ENCODE measurements at places on chromosomes 5 and 9.

- DNase-seq, result no peak
Observed at GRCh38 chr5:99088309-99088708, 159.5 kb upstream of the CHD1 start.

- no peak for DNase-seq
Observed at GRCh38 chr9:129089246-129089645, 8.3 kb downstream of the DOLPP1 start.

GRCh38 chr5:1336106-1336561 lies 8.8 kb downstream of the CLPTM1L start:
- DNase-seq, result no peak

- no peak for DNase-seq
Observed at GRCh38 chr5:105218018-105218417, 1655.4 kb upstream of the NUDT12 start.

GRCh38 chr5:139543423-139543991 lies 17.6 kb upstream of the UBE2D2 start:
- peak; percentile 51 for DNase-seq

GRCh38 chr9:105355781-105356180 lies 92.1 kb upstream of the FSD1L start:
- no peak for DNase-seq

DNA sequence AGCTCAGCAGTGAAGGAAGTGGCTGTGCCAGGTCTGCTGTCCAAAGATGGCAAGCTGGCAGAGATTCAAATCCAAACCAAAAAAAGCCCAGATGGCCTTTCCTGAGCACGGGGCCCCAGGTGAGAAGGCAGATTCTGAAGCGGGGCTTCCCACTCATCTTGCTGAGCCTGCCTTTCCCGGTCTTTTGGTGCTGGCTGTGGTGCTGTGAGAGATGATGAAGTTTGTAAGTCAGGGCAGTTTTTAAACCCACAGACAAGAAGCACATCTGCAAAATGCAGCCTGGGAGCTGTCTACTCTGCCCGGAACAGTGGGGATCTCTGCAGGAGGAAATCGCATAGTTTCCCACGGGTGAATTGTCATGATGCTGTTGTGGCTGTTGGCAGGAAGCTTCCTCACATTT lies 85.0 kb upstream of the IRX4 start:
- DNase-seq, result no peak

Measured in nephron progenitor cell (in vitro differentiated cells).